ENCODE measurements at places on chromosomes 1 and 21.

DNA sequence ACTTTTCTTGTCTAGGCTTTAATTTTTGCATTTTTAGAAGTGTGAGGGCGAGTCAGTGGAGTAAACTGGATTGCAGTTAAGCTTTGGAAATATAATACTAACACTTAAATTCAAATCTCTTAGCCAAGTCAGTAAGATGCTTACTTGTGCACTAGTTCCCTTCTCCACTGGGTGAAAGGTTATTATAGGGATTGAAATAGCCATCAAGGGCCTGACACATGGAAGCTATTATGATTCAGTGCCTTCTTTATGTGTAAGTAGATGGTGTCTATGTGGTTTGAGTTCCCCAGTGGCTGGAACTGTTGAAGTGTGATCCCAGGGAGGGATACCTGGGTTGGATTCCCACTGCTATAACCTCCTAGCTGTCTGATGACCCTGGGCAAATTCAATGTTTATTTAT, 24.7 kb upstream of the DMRTA2 start:
- DNase-seq: no peak

DNA sequence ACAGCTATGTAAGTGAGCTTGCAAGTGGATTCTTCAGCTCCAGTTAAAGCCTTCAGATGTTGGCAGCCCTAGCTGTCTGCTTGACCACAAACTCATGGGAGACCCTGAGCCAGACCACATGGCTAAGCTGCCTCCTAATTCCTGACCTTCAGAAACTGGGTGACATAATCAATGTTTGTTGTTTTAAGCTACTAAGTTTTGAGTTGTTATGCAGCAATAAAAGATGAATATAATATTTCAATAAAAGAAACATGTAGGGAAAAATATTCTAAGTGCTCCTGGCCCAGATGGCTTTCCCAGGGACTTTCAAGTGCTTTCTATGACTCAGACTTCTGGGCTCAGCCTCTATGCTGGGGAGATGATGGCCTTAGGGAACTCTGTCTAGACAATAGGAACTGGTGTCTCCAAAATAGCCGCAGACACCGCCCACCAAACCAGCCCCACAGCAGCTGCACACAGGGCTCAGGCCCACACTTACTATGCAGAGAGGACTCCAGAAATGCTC, 20.3 kb upstream of the AZIN2 start:
- DNase-seq: no peak

GRCh38 chr21:29182691-29183092, 52.2 kb downstream of the MAP3K7CL start:
- no peak for DNase-seq

DNA sequence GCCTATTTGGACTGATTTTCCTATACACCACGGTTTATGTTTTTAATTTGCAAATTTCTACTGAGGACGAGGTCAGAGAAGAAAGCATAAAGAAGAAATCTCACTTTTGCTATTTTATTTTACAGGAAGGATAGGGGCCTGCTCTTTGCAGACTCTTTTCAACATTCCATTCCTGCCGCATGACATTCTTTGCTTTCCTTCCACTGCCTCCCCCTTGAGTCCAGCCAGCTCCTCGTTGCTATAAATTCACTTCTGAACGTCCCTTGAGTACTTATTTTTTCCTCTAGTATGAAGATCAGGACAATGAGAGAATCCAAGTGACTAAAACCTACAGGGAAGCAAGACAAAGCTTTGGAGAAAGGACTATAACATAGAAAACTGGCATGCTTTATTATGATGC, 53.4 kb upstream of the PTGFR start:
- DNase-seq: no peak

GRCh38 chr1:146016891-146017290, 4.6 kb downstream of the HJV start:
- no peak for DNase-seq

DNA sequence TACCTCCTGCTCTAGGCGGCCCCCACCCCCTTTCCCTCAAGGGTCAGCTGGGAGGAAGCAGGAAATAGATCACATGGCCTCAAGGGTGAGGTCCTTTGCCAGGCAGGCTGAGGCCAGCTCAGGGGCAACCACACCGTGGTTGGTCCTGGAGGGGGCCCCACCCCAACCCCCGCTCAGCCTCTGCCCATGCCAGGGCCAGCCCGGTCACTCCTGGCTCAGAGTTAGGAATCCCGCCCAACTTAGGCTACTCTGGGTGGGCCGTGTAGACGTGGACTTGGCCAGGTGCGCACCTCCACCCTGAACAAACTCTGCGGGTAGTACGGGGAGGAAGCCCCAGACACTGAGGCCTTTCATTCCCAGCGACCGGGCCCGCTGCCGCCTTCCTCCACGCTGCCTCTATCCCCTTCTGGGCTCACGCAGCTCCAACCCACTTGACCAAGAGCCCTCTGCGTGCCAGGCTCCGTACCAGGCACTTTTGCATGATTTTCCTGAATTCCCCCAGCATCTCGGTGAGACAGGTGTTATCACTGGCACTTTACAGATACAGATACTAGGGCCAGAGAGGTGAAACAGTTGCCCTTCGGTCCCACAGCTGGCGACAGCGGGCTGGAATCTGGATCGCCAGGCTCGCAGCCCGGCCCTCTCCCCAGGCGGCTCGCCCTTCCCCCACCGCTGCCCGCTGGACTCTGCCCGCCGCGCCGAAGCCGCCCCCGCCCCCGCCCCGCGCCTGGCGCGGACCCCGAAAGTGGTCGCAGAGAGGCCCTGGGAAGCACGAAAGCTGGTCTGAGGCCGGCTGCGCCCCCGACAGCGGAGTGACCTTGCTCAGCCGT, 769 bp downstream of the GALE start:
- DNase-seq: peak; percentile 71

DNA sequence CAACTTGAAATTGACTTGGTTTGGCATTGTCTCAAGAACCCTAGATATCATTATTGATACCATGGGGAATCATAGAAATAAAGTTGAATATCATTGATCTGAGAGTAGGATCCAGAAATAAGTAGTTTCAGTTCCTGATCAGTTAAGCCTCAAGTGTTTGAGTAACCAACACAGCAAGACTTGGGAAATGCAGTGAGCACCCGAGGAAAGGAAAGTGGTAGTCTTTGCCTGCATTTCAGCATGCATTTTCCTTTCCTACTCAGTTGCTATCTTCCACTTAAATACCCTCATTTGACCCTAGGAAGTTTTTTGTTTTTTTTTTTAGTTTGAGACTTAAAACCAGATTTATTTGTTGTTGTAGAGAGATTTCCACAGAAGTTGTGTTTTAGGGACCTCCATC, 18.9 kb downstream of the CLEC20A start:
- no peak for DNase-seq

GRCh38 chr1:169044971-169045370, 61.5 kb upstream of the ATP1B1 start:
- DNase-seq: no peak

GRCh38 chr1:30887485-30888315, 20.9 kb downstream of the SDC3 start:
- DNase-seq: no peak

DNA sequence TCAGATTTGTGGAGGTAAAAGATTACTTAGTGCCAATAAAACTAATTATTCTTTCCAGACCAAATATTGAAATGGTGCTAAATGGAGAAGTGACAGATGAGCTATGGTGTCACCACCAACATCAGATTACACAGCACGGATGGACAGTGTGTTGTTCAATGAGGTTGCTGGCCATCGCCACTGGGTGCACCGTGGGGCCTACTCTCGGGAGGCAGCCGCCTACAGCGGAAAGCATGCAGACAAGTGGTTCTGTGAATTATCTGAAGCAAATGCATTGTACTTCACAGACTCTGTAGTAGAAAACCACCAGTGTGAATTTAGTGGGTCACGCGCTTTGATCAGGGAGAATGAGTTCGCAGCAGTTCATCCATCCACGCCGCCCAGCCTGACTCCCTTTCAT, 42.3 kb downstream of the GNG4 start:
- no peak for DNase-seq

DNA sequence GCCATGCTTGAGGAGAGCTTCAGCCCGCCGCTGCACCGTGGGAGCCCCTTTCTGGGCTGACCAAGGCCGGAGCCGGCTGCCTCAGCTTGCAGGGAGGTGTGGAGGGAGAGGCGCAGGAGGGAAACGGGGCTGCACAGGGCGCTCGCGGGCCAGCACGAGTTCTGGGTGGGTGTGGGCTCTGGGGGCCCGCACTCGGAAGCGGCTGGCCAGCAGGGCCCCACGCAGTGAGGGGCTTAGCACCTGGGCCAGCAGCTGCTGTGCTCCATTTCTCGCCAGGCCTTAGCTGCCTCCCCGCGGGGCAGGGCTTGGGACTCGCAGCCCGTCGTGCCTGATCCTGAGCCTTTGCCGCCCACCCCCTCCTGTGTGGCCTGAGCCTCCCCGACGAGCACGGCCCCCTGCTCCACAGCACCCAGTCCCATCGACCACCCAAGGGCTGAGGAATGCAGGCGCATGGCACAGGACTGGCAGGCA, 1554.0 kb downstream of the KCNT2 start:
- no peak for DNase-seq

DNA sequence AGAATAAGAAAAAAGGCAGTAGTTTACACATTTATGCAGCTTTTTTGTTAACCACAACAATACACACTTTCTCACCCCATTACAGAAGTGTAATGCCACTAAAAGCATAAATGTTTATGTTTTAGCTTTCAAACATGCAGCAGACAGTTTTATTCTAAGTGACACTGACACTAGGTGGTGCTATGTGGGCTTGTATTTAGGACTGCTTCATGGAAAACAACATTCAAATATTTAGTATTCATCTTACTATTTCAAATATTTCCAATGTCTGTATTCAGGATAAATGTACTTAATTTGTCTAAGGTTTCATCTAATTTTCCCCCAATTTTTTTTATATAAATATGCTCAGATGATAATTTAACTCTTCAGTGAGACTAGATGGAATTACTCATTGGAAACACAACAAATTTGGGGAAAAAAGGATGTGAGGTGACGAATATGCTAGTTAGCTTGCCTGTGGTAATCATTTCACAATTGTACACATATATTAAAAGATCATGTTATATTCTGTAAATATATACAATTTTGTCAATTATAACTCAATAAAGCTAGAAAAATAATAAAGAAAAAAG, 71.4 kb downstream of the USP1 start:
- peak; percentile 7 for DNase-seq

- no peak for DNase-seq
Observed at GRCh38 chr1:54814571-54814970, 13.4 kb upstream of the TTC22 start.

DNA sequence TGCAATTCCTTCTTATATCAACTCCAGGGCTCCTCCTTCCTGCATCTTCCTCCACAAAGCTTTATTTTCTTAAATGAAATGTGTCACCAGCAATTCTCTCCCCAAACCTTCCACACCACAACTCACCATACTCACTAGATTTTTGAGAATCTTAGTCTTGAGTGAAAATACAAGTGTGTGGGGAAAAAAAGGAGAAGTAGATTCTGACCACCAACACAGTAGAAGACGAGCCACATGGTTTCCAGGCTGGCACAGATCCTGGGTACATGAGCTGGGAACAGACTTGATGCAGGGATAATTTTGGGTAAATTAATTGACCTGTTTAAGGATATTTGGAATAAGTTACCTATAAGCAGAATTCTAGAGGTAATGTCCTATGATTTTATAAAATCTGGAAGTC, 72.8 kb upstream of the KCNJ15 start:
- DNase-seq: no peak

DNA sequence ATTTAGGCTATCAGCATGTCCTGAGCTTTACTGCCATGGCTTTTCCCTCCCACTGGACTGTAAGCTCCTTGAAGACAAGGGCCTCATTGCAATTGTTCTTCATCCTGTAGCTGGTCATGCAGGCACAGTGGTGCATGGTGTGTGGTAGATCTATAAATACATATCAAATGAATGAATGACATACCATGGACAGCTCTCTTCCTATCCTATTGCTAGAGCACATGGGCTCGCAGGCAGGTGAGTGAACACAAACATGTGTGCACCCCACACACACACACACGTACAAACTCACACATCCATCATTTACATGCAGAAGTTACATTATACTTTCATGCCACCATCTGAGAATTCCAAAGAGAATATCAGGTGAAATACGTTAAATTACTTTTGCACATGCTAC, 172.9 kb upstream of the RUNX1 start:
- no peak for DNase-seq

- no peak for DNase-seq
Observed at GRCh38 chr1:10388387-10388715, 10.5 kb upstream of the PGD start.

- no peak for DNase-seq
Observed at GRCh38 chr1:108513044-108513415, 46.9 kb upstream of the EEIG2 start.

- DNase-seq: no peak
Observed at GRCh38 chr21:45270306-45270821, 17.3 kb downstream of the POFUT2 start.

- DNase-seq: no peak
Observed at GRCh38 chr1:36089393-36090121, 865 bp downstream of the ADPRS start.

- DNase-seq: peak; percentile 33
Observed at GRCh38 chr1:117339866-117340700, 27.2 kb upstream of the MAN1A2 start.

- DNase-seq: no peak
Observed at GRCh38 chr1:209485167-209485566, 98.3 kb upstream of the CAMK1G start.

- DNase-seq: peak; percentile 79
Observed at GRCh38 chr1:151934048-151934493, 24.8 kb upstream of the THEM4 start.

- DNase-seq: no peak
Observed at GRCh38 chr1:153174624-153175023, 23.9 kb upstream of the SPRR2G start.

DNA sequence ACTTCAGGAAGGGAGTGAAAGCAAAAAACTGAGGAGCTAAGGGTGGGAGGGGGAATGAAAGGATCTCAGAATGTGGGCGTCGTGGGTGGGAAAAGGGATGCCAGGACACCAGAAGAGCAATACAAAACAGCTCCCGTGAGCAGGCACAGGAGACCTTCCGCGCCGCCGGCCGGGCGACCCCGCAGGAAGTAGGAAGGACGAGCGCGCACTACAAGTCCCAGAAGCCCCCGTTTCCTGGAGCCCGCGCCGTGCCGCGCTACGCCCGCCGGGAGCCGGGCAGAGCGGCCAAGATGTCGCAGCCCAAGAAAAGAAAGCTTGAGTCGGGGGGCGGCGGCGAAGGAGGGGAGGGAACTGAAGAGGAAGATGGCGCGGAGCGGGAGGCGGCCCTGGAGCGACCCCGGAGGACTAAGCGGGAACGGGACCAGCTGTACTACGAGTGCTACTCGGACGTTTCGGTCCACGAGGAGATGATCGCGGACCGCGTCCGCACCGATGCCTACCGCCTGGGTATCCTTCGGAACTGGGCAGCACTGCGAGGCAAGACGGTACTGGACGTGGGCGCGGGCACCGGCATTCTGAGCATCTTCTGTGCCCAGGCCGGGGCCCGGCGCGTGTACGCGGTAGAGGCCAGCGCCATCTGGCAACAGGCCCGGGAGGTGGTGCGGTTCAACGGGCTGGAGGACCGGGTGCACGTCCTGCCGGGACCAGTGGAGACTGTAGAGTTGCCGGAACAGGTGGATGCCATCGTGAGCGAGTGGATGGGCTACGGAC, at the start of gene PRMT6:
Gene PRMT6 (plus strand): TSS at position 249 of the 771 bp plus-strand sequence. CDS start 42 bp downstream, at position 291.
- peak; percentile 91 for DNase-seq

All from NCI-H1417 (cell line).